T1000 (cell line): ENCODE measurements at places on chromosomes 2 and 18.

DNA sequence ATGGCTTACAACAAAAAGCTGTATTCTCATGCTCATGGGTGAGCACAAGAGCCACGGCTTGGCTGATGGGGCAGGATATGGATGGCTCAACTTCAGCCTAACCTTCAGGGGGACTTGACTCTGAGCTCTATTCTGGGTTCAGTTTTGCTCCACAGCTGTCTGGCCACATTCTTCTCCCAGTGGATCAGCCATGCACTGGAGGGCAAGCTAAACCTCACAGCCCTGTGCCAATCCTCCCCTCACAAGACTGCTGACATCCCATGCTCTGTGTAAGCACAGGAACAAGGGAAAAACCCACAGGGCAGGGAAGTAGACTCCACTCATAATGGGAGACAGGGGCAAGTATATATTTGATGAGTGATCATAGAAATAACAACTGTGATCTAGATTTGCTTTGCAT lies 35.6 kb downstream of the COPS8 start:
- no peak for DNase-seq

DNA sequence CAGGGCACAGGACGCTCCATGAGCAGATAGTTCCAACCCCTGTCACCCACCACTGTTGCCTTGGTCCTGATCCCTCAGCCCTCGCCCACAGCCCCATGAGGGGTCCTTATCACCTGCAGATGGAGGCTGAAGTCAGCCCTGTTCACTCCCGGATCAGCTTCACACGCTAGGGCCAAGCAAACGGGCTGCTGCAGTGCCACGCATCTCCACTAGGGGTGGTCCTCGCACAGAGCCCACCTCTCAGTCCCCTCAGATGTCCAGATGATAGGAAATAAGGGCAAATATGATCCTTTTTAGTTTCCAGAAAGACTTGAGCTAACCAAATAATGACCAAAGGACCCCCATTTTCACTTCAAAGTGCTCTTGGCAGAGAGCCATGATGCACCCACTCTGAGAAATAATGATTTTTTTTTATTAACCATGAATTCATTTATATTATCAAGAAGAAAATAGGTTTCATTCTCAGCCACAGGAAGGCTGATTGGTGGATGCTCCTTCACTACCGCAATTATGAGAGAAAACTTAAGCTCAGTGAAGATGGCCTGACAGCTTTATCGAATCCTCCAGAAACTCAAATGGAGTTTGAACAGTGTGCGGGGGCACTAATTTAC lies 71.9 kb upstream of the KLHL29 start:
- no peak for DNase-seq

GRCh38 chr2:149857344-149857743 lies 269.8 kb upstream of the MMADHC start:
- no peak for DNase-seq

GRCh38 chr18:74114116-74114515 lies 33.5 kb downstream of the FBXO15 start:
- DNase-seq: no peak

DNA sequence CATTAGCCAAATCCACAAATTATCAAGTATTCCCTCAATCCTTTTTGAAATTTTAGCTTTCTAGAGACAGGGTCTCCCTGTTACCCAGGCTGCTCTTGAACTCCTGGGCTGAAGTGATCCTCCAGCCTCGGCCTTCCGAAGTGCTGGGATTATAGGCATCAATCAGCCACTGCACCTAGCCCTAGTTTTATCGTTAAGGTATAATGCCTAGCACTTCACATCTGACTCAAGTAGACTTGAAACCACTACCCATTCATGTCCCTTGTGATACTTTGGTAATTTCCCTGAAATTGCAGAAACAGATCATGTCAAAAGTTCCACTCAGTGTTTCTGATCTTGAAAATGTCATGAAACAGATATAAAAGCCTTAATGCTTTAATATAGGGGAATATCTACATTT lies 26.3 kb downstream of the MEX3C start:
- no peak for DNase-seq

DNA sequence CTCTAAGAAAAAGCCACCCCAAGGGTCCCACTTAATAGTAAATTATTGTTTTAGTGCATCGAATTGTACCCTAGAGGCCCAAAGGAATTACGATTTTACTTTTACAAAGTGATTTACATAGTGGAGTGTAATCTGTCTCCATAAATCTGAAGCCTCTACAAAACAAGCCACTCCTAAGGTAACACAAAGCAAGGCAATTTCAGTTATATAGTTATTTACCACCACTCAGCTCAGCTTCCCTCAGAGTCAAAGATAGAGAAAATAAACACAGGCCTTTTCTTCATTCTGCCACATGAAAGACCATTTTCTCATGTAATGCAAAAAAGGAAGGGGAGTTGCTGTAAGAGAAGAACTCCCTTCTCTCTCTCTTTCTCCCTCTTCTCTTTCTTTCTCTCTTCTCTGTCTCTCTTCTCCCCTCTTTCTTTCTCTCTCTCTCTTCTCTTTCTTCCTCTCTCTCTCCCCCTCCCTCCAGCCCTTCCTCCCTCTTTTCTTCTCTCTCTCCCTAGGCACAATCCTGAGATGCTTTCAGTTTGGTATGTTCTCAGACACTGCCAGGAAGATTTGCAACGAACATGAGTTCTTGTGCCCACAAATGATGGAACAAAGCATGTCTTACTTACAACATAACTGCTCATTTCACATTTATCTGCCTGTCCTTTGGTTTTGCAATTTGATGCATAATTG lies 264.5 kb downstream of the BCL2 start:
- no peak for DNase-seq

DNA sequence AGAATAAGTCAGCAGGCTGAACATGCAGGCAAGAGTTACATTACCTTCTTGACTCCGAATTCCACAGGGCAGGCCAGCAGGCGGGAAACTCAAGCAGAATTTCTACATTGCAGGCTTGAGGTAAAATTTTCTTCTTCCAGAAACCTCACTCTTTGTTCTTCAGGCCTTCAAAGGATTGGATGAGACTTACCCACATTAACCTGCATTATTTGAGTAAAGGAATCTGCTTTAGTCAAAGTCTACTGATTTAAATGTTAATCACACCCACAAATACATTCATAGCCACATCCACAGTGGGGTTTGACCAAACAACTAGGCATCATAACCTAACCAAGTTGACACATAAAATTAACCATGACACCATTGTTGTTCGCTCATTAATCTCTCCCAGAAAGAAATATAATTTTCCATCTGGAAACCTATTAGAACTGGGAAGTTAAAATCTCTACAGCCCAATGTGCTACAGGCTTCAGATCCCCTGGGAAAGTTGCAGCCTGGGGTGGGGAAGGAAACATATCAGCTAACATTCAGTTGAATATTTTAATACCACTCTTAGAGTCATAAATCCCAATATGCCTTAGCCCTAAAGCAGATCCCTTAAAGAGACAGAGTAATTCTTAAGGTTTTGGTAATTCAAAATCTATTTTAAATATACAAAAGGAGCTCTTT lies 468.2 kb upstream of the TNP1 start:
- no peak for DNase-seq

DNA sequence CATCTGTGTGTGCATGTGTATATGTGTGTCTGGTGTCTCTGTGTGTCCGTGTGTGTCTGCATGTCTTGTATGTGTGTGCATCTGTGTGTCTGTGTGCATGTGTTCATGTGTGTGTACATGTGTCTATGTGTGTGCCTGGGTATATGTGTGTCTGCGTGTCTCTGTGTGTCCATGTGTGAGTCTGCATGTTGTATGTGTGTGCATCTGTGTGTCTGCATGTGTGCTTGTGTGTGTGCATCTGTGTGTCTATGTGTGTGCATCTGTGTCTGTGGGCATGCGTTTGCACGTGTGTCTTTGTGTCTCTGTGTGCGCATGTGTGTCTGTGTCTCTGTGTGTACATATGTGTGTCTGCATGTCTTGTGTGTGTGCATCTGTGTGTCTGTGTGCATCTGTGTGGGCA lies 207.7 kb downstream of the TNS1 start:
- no peak for DNase-seq

GRCh38 chr18:2028986-2029385 lies 542.3 kb downstream of the METTL4 start:
- no peak for DNase-seq

GRCh38 chr2:62660582-62661262 lies 44.8 kb upstream of the EHBP1 start:
- DNase-seq: no peak

- no peak for DNase-seq
Measured at GRCh38 chr2:230830428-230830827, 34.3 kb upstream of the ITM2C start.

- DNase-seq: no peak
Measured at GRCh38 chr2:230205034-230205433, 14.8 kb downstream of the SP110 start.

DNA sequence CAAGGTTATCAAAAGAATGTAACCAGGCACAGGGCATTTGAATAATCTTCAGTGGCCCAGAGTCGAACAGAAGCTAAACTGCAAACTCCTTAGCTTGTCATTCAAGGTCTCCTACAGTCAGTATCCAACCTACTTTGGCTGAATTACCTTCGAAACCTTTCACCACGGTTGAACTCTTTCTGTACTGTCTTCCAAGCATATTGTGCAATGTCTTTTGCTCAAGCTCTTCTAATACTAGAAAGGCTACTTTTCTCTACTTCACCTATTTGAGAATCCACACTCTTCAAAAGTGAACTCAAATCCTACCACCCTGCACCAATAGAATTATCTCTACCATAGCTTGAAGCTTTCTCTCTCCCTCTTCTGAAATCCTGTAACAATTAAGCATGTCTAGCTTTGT lies 142.9 kb downstream of the NR4A2 start:
- no peak for DNase-seq

GRCh38 chr2:196376984-196377877 lies 205.9 kb upstream of the STK17B start:
- DNase-seq: no peak

- DNase-seq: no peak
Measured at GRCh38 chr2:138298120-138298814, 203.3 kb upstream of the SPOPL start.

DNA sequence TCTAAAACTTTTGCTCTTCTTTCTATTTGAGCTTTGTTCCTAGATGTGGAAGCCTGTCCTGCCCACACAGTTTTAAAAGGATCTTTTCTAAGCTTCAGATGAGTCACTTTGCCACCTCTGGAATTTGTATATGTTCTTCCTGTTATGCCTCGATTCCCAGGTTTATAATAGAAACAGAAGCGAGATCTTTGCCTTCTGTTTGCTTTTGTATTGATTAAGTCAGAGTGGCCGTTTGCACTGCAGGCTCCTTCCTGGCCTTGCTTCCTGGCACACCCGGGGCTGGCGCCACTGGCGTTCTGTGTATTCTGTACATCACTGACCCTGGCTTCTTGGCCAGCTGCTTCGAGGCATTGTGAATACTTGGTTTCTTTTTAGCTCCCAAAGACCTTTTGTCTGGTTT lies 91.8 kb downstream of the MTCL1 start:
- DNase-seq: no peak

DNA sequence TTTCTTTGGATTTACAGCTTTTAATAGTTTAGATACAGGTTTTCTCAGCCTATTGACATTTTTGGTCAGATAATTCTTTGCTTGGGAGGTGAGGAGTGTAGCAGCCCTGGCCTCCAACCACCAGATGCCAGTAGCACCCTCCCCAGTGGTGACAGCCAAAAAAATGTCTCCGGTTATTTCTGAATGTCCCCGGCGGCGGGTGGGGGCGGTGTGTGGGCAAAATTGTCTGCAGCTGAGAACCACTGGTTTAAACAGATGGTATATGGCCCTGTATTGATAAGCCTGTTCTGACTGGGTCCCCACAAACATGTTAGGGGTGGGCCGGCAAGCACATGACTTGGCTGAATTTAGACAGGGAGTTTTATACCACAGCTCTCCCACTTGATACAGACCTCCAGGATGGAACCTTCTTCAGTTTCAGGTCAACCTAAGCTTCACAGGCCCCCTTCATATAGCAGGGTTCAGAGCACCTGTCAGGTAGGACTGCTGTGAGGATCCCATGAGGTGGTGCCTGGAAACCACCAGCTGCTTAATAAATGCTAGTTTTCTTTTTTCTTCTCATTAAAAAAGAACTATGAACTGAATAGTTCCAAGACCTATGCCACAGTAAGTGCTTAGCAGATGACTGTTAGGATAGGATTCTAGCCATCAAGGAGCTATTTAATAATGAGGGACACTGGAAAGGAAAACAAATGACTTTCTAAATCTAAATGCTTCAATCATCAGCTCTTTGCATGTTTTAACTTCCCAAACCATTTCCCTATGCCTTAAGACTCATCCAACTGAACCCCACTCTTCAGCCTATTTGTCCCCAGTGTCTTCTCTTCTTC lies 18.1 kb downstream of the LPIN2 start:
- DNase-seq: no peak

DNA sequence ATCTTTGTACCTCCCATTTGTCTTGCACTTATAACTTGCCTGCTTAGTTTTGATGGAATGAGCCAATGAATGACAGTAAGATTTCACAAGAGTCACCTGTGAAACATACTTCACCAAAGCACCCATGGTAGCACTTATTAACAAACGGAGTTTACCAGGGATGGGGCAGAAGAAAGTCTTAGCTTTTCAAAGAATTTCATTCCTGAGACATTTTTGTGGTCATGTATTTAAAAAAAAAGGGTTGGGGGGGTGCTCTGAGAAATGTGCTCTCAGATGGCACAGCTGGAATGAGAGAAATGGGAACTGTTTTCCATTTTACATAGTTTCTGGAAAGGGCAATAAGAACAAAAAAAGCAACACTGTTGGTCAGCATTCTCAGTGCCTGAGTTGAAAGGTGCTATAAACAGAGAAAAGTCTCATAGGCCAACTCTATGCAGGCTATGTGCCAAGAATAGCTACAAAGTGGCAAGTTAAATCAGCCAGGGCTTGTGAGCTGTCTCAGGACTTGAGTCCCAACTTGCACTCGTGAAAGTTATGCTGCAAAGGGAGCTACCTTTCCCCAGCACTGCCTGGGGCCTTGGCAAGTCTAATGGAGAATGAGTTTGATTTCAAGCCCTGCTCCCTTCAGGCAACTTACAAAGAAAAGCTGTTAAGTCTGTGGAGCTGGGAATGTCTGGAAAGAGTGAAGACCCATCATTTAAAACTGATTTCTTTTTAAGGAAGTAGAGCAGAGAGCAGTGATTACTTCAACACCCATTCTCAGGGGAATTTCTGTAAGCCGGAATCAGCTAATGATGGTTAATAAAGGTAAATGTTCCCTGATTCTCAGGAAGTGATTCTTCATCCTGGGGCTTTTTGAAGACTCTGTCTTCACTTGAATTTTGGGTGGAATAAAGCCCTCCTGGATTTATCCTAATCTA lies 170.6 kb downstream of the SLC8A1 start:
- no peak for DNase-seq

GRCh38 chr2:131408778-131409177 lies 44.8 kb upstream of the RAB6D start:
- no peak for DNase-seq

GRCh38 chr2:136331226-136331625 lies 213.3 kb upstream of the CXCR4 start:
- DNase-seq: no peak

DNA sequence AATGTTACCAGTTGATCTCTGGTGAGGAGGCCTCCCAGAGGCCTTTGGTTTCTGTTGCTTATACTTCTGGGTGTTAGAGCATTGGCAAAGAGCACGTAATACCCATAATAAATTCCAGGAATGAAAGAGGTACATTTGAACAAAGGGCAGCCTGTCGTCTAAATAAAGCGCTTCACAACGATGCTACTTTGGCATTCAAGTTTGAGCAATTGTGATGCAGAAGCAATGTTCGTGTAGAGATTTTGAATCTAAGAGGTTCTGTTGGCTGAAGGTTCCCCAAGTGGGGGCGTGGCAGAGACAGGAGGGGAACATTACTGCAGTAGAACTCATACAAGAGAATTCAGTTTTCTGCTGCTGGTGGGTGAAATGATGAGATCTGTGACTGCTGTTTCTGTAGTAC lies 27.8 kb downstream of the ZNF532 start:
- DNase-seq: no peak
